ENCODE measurements at places on chromosomes 16 and 17.
A peak's percentile ranks its signal among the peaks of the same experiment; 100 is the strongest.

GRCh38 chr17:66287911-66288310 lies 14.5 kb upstream of the PRKCA start:
- DNase-seq = no peak

GRCh38 chr16:74871608-74872007 lies 97.0 kb upstream of the FA2H start:
- no peak for DNase-seq

- no peak for DNase-seq
Observed at GRCh38 chr17:44887016-44887415, 12.2 kb downstream of the EFTUD2 start.

GRCh38 chr17:33847900-33848299 lies 407.2 kb upstream of the CCL2 start:
- no peak for DNase-seq

DNA sequence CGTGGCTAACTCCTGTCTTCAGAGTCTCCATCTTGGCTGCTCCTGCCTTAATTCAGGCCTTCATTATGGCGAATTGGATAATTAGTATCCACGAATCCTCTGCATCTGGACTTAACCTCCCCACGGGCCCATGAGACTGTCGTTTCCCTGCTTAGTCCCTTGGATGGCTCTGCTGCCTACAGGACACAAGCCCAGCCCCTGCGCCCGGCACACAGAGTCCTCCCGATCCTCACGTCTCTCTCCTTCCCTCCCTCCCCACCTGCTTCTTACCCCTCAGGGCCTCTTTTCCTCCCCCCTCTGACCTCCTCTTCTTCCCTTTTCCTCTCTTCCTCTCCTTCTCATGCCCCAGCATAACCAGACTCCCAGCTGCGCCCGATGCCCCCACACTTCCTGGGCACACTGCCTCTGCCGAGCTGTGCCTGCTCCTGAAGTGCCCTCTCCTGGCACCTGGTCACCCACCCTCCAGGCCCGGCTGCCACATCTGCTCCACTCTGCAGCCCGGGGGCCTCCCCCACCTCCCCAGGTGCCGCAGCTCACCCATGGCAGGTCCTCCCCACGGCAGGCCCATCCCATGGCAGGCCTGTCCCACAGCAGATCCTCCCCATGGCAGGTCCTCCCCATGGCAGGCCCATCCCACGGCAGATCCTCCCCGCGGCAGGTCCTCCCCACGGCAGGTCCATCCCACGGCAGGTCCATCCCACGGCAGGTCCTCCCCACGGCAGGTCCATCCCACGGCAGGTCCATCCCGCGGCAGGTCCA lies 45.9 kb downstream of the RPH3AL start:
- no peak for DNase-seq

DNA sequence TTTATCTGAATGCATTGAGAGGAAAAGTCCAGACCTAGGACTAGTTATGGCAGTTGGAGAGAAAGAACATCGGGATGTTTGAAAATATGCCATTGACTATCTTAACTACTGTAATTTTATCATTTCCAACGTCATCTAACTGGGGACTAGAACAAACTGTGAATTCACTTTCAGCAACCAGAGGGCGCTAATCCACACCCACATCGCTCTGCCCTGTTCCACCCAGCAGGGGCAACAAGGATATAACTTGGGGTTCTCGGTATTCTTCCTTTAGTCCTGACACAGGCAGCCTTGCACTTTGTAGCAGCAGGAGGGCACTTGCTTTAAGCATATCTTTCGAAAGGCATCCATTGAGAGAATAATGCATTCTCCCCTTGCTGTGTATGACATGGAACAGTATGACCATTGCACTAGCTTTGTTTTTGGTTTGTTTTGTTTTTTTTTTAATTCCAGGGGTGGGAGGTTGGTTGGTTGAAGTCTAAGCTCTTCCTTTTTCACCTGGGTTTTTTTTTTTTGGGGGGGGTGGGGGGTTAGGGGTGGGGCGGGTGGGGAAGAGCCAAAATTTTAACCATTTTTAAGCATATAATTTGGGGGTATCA lies 31.5 kb downstream of the SIAH1 start:
- DNase-seq = peak; percentile 76

- DNase-seq = no peak
Observed at GRCh38 chr17:74550602-74551001, 4.7 kb upstream of the CD300C start.

DNA sequence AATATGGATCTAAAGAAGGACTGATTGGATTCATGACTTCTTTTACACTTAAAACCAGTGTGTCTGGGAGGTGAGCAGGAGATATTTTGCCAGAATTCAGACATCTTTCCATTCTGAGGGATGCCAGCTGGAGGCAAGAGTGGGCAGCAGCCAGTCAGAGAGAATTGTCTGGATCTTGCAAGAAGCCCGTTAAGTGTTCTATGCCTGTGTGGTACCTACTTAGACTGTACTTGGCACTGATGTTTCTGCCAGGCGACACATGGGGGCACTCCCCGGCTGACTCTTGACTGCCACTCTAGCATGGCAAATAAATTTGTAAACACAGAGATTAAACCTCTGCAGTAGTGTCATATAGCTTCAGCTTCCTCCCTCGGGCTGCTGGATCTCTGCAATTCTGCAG lies 247.7 kb downstream of the UTP18 start:
- no peak for DNase-seq

DNA sequence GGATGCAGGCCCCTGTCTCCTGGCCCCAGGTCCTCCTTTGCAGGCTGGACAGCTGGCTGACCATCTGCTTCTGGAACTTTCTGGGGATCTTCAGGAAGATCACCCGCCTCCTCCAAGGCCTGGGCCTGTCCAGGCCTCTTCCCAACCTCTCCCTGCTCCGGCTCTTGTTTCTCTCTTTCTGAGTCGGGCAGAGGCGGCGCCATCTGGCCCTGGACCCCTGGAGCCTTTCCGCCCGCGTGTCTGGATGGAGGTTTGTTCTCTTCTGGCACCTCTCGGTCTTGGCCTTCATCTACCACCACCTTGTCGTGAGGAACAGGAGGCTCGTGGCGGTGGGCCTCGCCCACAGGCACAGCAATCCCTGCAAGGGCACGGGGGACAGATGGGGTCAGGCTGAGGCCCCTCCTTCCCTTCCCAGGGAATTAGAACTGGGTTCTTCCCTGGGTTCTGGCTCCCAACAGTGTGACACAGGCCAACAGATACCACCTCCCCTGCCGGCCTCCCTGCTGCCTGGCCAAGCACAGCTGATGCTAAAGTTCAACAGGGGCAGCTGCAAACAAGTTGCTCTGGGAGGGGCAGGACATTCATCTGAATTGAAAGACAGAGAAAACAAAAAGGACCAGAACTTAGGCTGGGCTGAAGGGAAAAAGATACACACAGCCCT lies 13.3 kb downstream of the NDUFAF8 start:
- no peak for DNase-seq

DNA sequence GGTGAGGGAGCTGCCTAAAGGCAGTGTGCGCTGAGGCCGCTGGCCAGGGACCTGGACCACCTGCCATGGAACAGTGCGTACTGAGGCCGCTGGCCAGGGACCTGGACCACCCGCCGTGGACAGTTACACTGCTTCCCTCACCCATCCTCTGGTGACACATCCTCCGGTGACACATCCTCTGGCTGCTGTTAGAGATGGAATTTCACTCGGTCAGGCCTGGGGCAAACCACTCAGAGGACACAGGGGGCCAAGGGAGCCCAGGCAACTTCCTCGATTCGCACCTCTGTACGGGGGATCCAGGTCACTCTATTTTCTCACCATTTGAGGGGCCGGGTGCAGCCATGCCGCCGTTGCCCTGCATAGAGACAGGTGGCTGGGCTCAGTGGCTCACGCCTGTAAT lies 32.4 kb upstream of the RPTOR start:
- no peak for DNase-seq

- no peak for DNase-seq
Observed at GRCh38 chr16:77564791-77565390, 130.1 kb upstream of the ADAMTS18 start.

GRCh38 chr17:58330997-58331814 lies 2.6 kb upstream of the TSPOAP1 start:
- DNase-seq = peak; percentile 85

DNA sequence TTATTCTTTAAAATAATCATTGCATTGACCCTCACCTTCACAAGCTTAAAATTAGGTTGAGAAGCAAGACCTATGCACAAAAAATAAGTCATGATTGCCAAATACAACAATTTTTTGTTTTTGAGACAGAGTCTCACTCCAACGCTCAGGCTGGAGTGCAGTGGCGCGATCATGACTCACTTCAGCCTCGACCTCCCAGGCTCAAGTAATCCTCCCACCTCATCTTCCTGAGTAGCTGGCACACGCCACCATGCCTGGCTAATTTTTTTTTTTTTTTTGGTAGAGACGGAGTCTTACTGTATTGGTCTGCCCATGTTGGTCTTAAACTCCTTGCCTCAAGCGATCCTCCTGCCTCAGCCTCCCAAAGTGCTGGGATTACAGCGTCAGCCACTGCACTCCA lies 24.2 kb downstream of the ZNF652 start:
- no peak for DNase-seq

- DNase-seq = no peak
Observed at GRCh38 chr17:1413281-1413791, 13.3 kb upstream of the YWHAE start.
